ENCODE measurements at places on chromosomes 12 and 14.

DNA sequence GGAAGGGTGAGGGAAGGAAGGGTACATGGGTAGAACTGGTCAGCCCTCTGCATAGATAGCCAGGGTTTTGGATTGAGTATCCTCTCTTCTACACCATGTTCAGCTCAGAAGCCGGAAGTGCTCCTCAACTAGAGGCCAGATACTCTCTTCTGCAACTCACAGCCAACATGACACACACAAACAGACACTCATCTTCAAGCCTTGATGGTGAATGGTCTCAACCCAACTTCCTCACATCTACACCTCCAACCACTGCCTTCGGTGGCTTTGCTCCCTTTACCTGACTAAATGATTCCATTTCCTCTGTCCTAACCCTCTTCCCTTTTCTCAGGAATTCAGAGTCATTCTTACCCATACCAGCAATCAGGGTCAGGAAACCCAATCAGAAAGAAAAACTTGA lies 7.6 kb upstream of the FKBP11 start:
- DNase-seq, result no peak

GRCh38 chr12:13375583-13376345 lies 179.2 kb downstream of the EMP1 start:
- DNase-seq, result no peak

- no peak for DNase-seq
Measured at GRCh38 chr12:4830556-4831210, 79.0 kb upstream of the KCNA1 start.

GRCh38 chr12:107355004-107355565 lies 261.7 kb upstream of the CRY1 start:
- DNase-seq, result no peak

GRCh38 chr14:74858022-74858421 lies 17.9 kb downstream of the PROX2 start:
- DNase-seq, result no peak

All from ecto neural progenitor cell (in vitro differentiated cells).